ENCODE measurements at places on chromosomes 5 and 9. TPM values are rescaled to one million over a fixed set of nuclear protein-coding genes. Genes with fewer than 3 reads are reported as not detected.

The ABO gene
- under 0.01 TPM for total RNA-seq

The AHRR gene
- total RNA-seq, result 1.4 TPM

The DBH gene
- total RNA-seq, result not detected

The C9orf85 gene
- total RNA-seq, result 14.2 TPM

The PRDM9 gene
- total RNA-seq, result not detected

- no peak for DNase-seq
Observed at GRCh38 chr5:179699616-179700237, 960 bp downstream of the CANX start.

- DNase-seq, result no peak
Observed at GRCh38 chr5:42064821-42065220, 139.7 kb downstream of the FBXO4 start.

DNA sequence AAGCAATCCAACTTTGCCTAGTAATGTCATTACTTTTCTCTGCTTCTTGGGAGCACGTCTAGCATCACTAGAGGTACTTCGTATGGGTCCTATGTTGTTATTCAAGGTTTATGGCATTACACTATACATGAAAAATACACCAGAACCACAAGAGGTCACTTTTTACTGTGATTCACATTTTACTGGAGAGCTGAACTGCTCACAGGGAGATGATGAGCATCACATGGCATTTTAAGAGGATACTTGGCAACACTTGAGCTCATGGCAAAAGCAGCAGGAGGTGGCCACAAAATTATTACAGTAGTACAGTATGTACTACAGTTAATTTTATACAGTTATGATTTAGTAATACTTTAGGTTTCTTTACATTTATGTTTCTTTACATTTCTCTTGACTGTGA is 223.4 kb downstream of the PARP8 start:
- DNase-seq, result no peak

DNA sequence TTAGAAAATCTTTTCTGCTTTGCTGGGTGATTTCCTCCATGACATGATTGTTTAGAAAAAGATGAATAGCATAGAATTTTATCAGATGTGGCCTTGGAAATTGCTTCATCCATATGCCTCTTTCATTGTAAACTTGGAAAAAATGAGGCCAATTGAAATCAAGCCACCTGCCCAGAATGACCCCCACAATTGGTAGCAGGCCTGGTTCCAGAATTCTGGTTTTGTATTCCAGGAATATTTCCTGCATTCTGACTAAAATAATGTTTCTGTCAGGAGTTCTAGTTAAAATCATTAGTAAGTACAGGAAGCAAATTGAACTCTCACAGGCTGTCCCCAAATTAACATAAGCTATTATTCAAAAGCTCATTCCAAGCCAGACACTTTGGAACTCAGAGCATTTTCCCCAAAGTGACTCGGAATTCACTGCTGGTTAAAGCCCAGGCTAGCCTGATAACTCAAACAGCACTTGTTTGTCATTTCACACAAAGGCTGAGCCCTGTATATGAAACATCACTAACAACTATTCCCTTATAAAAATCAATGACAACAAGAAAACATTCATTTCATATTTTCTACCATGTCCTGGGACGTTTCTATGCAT is 75.1 kb upstream of the ADCY2 start:
- no peak for DNase-seq

- DNase-seq, result no peak
Observed at GRCh38 chr5:177399997-177400868, at the start of gene PFN3. PFN3 (minus strand) TSS chr5:177400661; CDS start chr5:177400576, 85 bp downstream.
